Progenitor cell of endocrine pancreas (in vitro differentiated cells): ENCODE measurements at places on chromosomes 4 and X.

DNA sequence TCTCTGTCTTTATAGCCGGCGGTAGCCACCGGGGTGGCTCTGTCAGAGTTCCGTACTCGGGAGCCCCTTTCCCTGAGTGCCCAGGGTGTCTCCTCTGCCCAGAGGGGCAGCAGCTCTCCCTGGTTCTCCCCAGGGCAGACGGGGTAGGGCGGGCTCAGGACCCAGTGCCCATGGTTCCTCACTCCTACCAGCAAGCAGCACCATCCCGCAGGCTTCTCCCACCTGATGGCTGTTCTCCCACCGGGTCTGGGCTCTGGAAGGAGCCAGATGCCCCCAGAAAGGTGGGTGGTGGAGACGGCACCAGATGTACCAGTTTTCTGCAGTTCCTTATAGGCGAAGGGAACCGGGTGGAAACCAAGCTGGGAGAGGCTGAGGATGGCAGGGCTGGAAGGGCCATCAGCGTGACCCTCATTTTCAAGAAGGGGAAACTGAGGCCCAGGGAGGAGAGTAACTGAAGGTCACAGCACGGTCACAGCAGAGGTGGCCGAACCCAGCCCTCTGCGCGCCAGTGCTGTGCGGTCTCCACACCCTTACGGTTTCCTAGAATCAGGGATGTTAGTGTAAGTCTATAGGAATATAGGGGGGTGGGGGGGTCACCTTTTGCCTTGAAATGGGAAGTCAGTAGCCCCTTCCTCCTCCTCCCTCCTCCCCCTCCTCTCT is 198.7 kb downstream of the AFAP1 start:
- no peak for DNase-seq

DNA sequence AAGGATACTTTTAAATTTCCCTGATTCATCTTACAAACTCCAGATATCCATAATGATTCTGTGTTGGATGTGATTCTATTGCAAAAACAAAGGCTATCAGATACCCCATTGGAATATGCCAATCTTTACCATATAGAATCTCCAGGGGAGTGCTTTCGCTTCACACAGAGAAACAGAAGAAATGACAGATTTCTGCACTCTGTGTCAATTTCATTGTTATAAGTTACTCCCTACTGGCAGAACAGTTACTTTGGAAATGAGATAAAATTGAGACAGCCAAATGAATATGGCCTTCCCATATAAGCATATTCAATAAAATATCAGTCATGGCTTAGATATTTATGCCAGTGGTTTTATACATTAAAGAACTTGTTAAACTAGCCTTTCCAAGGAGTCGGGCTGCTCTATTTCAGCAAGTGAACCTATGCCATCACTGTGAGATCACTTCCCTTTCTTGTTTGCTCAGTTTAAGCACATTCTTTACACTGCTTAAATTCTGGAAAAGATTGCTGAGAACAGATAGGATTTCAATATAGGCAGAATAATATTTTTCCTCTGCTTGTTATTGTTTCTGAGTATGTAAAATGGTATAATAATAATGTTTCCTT is 127.5 kb upstream of the ANXA10 start:
- DNase-seq, result no peak

GRCh38 chr4:95640311-95640710 is 91.5 kb upstream of the UNC5C start:
- no peak for DNase-seq

- no peak for DNase-seq
These were observed 222.1 kb upstream of the RPL34 start for GRCh38 chr4:108398316-108398715.

DNA sequence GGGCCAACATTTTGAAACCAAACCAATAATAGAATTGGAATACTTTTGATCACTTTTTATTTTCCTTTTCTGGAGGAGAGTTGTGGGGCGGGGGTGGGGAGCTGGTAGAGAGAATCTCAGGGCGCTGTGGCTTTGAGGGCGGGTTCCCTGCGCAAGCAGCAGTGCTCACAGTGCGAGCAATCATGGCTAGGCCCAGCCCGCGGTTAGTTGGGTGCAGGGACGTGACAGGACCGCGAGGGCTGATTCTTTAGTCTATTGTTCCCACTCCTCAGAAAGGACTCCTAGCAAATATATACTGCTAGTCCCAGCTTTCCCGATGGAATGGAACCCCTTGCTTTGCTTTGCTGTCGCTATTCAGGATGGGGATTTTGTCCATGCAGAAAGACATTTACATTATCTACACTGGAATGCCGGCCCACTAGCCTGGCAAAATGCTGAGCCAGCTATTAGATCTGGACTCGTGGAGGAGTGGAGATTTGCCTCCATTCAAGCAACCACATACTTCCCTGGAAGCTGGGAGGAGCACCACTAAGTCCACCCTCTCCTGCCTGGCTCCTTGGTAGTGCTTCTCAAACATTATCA is 23.9 kb upstream of the APLN start:
- no peak for DNase-seq
